ENCODE measurements at places on chromosomes 12 and 14.

- no peak for DNase-seq
These were observed 39.1 kb upstream of the PNMA1 start for GRCh38 chr14:73753124-73753886.

- DNase-seq = no peak
These were observed 142.0 kb upstream of the PZP start for GRCh38 chr12:9349888-9350885.

GRCh38 chr12:55713721-55714120, 2.1 kb upstream of the BLOC1S1 start:
- no peak for DNase-seq

DNA sequence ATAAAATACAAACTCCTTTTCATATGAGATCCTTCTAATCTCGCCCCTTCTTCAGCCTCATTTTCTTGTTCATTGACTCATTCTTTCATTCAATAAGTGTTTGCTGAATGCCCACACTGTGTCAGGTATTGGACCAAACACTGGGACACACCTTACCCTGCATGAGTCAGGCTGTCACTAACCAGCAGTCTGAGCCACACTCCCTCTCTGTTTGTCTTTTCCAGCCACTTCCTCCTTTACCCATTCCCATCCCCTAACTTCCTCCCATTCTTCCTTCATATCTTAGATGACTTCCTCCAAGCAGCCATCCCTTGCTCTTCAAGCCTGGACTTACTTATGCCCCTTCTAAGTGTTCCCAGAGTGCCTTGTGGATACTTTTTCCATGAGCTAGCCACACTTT, 27.0 kb upstream of the HIF1A start:
- DNase-seq = no peak

GRCh38 chr14:60951776-60952435, 29.0 kb downstream of the TRMT5 start:
- DNase-seq = no peak

- no peak for DNase-seq
These were observed 253.0 kb upstream of the FLRT2 start for GRCh38 chr14:85276979-85277228.

- DNase-seq = no peak
These were observed 163.3 kb upstream of the DIO3 start for GRCh38 chr14:101398011-101398410.

- no peak for DNase-seq
These were observed 229.5 kb downstream of the NAV3 start for GRCh38 chr12:78060186-78060585.

DNA sequence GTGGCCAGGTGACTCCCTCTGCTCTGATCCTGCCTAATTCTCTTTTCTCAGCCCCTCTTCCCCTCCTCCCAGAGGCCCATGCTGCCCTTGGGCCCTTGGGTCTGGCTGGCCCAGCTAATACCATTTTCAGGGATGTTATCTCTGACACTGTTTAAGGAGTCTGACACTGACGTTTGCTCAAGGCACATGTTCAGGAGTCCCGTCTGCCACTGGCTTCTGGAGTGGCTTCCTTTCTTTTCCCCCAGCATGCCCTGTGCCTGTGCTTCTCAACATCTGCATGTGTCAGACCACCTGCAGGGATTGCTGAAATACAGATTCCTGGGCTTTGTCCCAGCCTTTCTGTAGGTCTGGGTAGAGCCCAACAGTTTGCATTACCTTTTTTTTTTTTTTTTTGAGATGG, 128.9 kb downstream of the BCL11B start:
- DNase-seq = no peak

DNA sequence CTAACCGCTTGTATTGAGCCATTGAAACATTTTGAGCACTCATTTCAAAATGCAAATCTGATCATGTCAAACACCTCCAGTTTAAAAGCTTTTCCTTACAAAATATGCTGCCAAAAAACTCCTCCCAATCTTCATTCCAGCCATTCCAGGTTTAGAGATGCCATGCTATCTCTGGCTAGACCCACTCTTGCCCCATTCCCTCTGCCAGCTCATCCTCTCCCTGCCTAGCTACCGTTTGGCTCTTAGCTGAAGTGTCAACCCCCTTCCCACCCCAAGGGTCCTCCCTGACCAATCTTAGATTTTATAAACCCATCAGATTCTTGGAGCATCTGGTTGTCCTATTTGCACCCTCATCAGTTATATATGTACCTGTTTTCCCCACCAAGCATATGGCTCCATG, 75.0 kb downstream of the SCAF11 start:
- no peak for DNase-seq

DNA sequence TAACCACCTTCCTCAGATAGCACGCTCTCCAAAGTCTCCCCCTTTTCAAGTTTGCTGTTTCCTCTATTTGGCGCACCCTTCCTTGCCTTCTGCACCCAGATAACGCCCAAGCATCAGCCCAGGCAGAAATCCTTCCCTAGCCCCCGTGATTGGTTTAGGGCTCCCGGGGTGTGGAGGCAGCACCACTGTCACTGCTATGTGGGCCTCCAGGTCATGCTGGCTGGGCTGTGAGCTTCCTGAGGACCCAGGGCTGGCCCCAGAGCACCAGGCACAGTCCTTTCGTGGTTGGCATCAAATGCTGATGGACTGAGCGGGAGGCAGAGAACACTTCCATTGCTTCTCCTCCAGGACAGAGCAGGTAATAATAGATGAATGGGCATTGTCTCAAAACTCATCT, 311.4 kb downstream of the BCL11B start:
- no peak for DNase-seq

DNA sequence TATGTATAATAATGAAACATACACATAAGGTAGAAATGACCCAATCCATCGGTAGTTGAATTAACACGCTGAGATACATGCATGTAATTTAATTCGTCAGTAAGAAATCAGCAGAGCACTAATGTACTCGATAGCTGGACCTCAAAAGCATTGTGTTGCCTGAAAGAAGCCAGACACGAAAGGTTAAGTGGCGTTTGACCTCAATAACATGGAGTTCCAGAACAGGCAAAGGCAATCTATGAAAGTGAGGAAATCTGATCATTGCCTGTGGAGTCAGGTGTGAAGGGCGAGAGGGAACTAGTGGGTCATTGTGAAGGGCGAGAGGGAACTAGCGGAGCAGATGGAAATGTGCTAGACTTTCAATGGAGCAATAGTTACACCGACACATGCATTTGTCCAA, 970.4 kb upstream of the TMEM132C start:
- DNase-seq = no peak

GRCh38 chr14:59474172-59474571, 9.0 kb upstream of the GPR135 start:
- no peak for DNase-seq

DNA sequence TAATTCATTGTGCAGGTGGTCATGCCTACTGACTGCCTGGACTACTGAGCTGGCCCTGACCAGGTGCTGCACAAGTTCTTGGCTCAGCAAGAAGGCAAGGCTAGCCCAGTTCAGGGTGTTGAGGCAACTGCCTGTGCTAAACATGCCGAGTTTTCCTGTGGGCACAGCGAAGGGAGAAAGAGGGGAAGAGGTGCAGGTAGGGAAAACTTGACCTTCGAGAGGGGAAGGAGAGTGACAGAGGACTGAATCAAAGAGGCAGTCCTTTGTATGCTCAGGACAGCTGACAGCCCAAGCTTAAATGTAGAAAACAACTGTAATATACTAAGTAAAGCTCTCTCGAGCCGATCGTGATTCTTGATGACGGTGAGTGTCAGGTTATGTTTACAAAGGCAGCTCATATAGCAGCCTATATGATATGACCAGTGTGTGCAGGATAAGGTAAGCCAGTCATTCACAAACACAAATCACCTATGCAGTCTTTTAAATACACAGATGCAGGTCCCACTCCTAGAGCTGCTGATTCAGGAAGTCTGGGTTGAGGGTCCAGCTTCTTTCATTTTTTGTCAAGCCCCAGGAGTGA, 2.6 kb downstream of the IRAK3 start:
- DNase-seq = no peak

- no peak for DNase-seq
These were observed 54.9 kb downstream of the HECTD4 start for GRCh38 chr12:112327209-112327938.

DNA sequence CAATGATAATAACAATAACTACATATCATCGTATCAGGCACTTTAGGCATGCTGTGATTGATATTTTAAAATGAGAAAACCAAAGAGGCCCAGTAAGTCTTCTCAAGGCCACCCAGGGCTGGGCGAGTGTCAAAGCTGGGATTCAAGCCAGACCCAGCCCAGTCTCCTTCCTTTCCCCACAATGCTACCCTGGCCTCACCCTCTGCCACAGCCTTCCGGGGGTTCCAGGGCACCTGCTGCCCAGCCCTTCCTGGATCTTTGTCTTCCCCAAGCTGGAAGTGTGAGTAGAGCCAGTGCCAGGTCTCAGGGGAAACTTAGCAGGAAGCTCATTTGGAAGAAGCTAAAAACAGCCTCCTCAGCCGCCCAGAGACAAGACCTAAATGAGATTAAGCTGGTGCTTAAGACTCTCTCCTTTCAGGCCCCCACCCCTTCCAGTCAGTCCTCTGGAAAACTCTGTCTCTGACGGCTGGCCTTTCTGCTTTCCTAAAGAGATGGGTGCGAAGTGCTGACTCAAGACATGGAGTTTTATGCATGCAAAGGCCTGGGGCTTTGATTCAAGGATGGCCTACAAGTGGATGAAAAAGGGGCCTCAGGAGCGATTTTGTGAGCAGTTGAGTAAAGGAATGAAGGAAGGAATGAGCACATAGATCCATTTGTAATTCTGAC, 184.2 kb downstream of the KCNA5 start:
- DNase-seq = no peak

- DNase-seq = no peak
These were observed 11.8 kb upstream of the TUBA1C start for GRCh38 chr12:49253033-49253623.

DNA sequence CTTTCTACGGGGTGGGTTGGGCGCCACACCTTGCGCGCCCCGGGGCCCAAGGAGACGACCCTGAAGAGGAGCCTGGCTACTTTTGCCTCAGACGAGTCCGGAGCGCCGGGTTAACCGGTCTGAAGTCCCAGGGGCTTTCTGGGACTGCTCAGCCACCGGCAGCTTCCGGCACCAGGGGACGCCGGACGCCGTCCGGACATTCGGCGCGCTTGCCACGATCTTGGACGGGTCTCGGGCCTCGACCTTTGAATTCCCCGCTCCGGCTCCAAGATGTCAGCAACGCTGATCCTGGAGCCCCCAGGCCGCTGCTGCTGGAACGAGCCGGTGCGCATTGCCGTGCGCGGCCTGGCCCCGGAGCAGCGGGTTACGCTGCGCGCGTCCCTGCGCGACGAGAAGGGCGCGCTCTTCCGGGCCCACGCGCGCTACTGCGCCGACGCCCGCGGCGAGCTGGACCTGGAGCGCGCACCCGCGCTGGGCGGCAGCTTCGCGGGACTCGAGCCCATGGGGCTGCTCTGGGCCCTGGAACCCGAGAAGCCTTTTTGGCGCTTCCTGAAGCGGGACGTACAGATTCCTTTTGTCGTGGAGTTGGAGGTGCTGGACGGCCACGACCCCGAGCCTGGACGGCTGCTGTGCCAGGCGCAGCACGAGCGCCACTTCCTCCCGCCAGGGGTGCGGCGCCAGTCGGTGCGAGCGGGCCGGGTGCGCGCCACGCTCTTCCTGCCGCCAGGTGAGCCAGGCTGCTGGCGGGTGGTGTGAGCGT, at the start of gene ACOT4:
Gene ACOT4 (plus strand): TSS at position 184 of the 760 bp plus-strand sequence. CDS start 87 bp downstream, at position 271.
- DNase-seq = no peak

All from GM12864 (cell line).